Naive B cell (primary cell): ENCODE measurements at places on chromosomes 7 and 10.

GRCh38 chr7:66768865-66769832 is 28.6 kb downstream of the RABGEF1 start:
- H3K36me3 ChIP-seq: no peaks in the 10 kb centered on the region
- no peaks in the 10 kb centered on the region for H3K27me3 ChIP-seq
- peaks cover 79% of the 10 kb centered on the region for H3K4me1 ChIP-seq
- peak overlapping the region; percentile 30 for H3K4me3 ChIP-seq
- DNase-seq: peak; percentile 23
- peak overlapping the region; percentile 91 for H3K27ac ChIP-seq

DNA sequence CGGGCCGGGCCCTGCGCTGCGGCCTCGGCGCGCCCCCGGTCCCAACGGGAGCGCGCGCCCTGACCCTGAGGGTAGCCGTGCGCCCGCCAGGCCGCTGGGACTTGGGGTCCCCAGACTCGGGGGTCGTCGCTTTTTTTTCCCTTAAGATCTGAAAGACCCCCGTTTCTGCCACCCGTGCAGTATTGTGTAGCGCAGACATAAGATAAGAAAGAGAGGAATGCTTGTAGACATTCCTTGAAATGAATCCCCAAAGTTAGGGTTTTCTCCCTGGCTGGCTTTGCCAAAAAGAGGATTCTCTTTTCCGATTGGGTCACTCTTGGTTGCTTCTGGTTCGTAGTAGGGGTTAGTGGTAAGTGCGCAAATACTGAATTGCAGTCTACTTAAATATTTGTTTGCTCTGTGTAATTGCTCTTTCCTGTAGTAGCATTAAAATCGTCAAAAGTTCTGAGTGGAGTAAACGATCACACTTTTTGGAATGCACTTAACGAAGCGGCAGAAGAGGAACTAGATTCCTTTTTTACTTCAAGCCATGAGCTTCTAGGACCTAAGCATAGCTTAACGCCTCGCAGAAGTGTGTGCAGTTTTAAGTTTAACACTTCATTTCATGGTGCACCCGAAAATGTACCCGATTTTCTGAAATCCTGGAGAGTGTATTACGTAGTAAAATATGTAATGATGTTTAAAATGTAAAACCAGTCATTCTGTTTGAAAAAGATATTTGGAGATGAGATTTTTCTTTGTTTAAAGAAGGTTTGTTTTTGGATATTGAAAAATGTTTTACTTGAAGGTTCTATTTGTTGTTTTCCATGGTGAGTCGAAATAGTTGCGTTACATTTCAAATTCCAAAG is 1.3 kb downstream of the CUL1 start:
- H3K4me3 ChIP-seq: peak overlapping the region; percentile 87
- H3K27me3 ChIP-seq: no peaks in the 10 kb centered on the region
- H3K4me1 ChIP-seq: peaks cover 48% of the 10 kb centered on the region
- H3K27ac ChIP-seq: peak overlapping the region; percentile 60
- no peaks in the 10 kb centered on the region for H3K36me3 ChIP-seq

GRCh38 chr10:69317626-69318105 is 39.4 kb downstream of the HK1 start:
- H3K4me1 ChIP-seq: peaks cover 30% of the 10 kb centered on the region
- H3K27ac ChIP-seq: peak overlapping the region; percentile 85
- no peak for DNase-seq
- no peaks in the 10 kb centered on the region for H3K36me3 ChIP-seq
- no peaks in the 10 kb centered on the region for H3K27me3 ChIP-seq

GRCh38 chr7:132125096-132125495 is 451.2 kb downstream of the PLXNA4 start:
- DNase-seq: no peak
- no peak overlapping the region for H3K27ac ChIP-seq
- no peaks in the 10 kb centered on the region for H3K4me1 ChIP-seq

DNA sequence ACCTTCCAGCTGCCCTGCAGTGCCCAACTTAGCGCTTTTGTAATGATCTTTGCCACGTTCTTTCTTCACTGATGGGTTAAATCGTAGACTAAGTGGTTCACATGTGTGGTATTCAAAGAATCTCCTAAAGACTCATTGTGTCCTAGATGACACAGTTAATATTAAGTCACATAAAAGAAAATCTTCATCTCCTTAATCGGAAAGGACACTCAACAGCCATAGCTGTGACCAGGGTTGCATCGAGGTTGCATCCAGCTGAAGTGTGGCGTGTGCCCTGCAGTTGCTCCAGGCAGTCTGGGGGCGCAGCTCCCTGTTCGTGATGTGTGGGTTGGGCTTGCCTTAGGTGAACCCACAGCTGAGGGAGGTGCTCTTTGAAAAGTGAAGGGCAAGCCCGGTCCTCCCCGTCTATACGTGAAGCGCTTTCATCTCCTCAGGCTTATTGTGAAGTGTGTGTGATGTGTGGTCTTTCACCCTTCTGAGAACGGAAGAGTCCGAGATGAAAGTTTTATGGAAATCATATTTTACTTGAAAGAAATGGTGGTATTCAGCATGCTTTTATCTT is 122.7 kb downstream of the TRRAP start:
- H3K27ac ChIP-seq: no peak overlapping the region
- peaks cover 6% of the 10 kb centered on the region for H3K4me1 ChIP-seq
- no peak for DNase-seq
- no peak overlapping the region for H3K4me3 ChIP-seq
